ENCODE measurements at places on chromosomes 6 and 20.

DNA sequence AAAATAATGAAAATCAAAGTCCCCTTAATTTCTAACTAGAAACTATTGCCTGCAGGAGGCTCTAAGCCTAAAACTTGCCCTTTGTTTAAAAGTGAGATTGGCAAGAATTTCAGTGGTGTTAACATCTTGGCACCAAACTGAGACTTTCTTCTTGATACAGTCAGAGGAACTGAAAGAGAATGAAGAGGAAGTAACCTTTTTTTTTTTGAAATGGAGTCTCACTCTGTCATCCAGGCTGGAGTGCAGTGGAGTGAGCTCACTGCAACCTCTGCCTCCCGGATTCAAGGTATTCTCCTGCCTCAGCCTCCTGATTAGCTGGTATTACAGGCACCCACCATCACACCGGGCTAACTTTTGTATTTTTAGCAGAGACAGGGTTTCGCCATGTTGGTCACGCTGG is 3.6 kb downstream of the DOP1A start:
- no peak for DNase-seq

GRCh38 chr6:81556551-81556950 is 195.9 kb downstream of the TENT5A start:
- DNase-seq, result no peak

DNA sequence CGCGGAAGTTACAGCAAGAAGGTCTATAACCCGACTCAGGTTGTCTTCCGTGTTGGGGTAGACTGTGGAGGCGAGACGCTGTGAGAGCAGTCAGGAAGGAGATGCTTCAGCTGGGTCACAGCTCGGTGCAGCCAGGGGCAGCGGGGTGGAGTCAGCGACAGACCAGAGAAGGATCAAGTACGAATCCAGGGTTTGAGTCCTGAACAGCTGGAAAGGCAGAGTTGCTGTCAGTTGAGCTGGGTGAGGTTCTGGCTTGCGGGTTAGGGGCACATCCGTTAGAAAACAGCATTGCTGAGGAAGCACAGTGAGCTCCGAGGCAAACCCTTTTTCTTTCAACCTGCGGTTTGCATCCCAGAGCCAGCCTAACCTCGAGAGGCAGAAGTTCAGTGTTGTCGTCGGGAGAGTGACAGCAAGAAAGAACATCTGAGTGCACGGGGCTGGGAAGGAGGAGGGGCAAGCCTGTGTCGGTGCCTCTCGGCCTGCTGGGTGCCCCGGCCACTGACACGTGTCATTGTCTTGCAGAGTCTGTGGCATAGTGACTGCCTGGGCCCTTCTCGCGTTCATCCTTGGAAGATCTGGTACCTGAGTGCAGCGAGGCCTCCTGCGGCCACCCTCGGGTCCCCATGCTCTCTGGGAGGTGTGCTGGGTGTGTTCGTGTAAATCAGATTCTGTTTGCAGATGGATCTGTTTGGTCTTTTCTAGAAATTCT is 20.0 kb downstream of the PNLDC1 start:
- DNase-seq, result peak; percentile 20

- no peak for DNase-seq
These were observed 4.8 kb upstream of the ZNFX1 start for GRCh38 chr20:49282584-49283171.

- no peak for DNase-seq
These were observed 71.4 kb downstream of the FOXA2 start for GRCh38 chr20:22512911-22513489.

- DNase-seq, result no peak
These were observed 3.5 kb downstream of the FOXO3 start for GRCh38 chr6:108564178-108564577.

DNA sequence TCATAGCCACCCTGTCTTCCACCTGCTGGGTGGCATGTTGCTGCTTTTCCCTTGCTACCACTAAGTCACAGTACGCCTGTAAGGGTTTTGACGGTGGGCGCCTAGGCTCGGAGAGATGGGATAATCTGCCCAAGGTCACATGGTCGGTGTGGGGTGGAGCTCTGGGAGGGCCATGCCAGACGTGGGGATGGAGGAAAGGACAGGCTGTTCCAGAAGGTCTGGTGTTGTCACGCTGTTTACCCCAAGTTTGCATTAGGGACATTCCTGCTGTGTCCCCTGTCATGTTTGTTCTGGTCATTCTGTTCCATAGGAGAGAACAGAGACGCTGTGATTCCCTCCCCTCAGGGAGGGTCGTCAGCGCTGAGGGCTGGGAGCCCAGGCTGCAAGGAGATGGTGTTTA is 16.1 kb downstream of the IP6K3 start:
- DNase-seq, result no peak

DNA sequence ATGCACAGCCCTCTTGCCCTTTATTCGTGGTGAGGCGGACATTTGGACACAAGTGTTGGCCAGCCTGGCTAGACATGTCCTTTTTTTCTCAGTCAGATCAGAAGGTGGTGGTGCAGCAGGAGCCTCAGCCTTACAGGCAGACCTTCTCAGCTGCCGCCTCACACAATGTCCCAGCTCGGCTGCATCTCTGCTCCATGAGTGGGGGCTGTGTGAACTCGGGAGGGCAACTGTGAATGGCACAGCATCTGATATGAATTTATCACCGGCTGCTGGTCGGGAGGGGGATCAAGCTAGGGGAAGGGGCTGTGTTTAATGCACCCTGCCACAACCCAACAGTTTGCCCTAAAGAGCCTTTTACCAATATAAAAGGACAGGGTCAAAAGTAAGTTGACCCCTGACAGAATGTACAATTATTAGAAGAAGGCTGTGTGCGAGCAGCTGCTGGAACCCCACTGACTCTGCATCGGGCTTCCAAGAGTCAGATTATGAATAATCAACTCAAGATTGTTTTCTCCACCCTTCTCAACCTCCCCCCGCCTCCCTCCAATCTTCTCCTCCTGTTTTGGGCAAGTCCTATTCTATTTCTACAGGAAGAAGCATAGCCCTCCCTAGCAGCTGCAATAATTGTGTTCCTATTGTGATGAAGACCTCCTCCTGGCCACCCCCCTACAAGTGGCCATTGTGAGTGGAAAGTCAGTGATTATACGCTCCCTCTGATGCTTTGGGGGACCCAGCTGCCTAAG is 245.2 kb downstream of the PKHD1 start:
- no peak for DNase-seq

DNA sequence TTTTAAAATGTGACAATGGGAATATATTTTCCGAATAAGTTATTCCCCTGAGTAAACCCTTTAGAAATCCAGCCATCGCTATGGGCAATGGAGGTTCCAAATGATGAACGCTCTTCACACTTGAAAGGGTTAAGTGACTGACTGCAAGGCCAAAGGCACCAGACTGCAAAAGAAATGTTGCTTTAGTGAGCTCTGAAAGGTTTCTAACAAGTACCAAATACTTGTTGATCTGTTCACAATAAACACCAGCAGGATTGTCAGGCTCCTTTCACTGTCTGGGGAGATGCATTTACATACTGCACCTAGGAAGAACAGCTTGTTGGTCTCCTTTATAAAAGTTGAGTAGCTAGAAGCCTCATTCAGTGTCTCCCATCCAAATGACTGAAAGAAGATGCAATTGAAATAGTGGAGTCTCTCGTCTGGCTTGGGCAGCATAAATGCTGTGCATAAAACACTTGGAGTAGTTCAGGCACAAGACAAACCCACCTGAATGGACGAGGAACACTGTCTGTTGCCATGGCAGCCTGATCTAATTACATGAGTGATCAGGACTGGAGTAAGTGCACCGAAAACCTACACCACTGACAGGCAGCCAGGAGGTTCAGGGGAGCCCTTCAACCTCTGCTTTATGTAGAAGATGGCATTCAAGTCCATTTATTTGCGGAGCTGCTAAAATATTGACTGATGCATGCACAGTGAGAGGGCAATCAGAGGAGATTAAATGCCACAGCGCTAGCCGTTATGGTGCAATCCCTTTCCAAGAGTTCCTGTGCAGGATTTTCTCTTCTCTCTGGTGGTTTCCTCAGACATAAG is 2.9 kb downstream of the ATXN1 start:
- peak; percentile 15 for DNase-seq

DNA sequence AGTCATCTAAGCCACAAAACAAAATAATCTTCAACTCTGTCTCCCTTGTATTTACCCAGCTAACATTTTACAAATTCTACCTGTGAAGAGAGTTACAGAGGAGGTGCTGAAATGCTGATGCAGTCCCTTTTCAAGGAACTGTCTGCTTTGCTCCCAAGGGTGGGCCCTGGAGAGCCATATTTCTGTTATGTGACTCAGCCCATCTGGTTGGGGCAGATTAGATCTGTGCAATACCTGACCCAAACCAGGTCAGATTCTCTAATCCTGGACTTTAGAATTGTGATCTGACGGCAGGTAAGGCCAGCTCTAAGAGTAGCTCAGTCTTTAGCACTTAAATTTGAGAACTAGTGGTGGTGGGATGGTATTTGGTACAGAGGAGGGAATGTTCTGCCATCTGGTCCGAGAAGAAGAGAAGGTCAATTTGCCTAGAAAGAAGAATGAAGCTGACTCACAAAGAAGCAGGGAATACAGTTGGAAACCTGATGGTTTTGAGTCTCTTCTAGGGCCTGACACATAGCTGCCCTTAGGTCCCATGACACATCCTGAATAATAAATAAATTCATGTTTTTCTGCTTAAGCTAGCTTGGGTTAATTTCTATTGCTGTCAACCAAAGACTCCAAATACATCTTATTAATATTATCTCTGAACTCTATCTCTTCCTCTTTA is 8.1 kb downstream of the ZNF311 start:
- DNase-seq, result no peak

DNA sequence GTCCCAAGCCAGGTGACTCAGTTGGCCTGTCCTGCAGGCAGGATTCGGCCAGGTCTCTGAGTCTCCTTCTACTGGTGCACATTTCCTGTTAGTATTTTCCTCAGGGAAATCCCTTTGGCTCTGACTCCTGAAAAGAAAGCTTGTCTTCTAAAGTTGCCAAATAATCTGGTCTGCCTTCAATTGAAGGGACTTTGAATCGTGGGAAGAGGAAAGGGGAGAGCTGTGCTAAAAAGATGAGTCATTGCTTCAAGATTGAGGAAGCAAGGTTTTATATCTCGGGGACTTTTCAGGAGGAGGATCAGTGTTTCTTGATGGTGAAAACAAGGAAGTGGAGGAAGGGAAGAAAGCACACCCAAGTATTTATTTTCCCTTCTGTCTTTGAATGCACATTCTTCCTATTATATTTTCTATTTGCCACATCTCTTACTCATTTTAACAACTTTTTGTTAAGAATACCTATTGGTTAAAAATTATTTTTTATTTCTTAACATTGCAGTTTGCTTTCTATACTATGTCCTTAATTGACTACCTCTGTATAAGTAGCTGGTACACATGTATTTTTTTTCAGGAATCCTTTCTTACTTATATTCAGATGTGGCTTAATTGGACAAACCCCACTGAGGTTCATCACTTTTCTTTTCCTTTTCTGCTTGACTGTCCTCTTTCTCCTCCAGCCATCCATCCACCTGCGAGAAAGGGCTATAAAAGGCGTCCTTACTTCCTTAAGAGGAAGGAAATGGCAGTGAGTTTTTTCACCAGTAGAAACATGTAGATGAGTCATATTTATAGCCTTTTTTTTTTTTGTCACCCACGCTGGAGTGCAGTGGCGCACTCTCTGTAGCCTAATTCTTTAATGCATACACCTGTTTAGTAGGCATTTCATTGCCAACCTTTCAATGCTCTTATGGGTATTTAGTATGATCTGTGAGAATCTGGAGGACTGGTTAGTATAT is 15.0 kb upstream of the IFNGR1 start:
- no peak for DNase-seq

DNA sequence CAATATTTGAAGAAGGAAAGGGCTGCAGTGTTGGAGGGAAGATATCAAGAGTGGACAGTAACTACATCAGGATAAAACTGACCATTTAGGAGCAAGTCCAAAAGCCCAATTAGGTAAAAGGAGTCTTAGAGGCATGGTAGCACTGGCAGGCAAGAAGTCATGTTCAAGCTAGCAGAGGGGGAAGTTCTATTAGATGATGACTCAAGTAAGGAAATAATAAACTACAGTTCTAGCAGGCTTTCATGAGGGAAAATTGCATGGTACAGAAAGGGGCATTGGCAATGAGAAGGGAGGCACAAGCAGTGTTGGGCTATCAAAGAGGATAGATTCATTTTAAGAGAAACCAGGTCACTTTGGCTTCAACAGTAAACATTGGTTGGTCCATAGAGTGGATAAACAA is 156.1 kb upstream of the PTPRK start:
- DNase-seq, result no peak

GRCh38 chr20:46691196-46691595 is 2.0 kb upstream of the TP53RK start:
- DNase-seq, result no peak

- no peak for DNase-seq
These were observed 105.7 kb upstream of the QKI start for GRCh38 chr6:163308629-163309440.

DNA sequence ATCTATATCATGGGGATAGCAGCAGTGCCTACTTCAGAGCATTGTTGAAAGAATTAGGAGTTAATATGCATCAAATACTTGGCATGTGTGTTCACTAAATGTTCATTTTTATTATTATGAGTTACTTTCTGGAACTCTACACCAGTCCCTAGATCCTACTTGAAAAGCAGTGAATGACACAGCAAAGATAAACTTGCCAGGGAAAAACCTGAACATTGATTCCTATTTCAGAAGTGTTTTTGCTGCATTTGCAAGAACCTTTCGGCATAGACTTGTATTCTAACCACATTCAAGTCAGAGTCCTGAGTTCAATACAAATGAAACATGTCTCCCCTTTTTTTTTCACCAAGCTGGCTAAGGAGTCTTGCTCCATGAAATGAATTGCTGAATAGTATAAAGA is 187.4 kb upstream of the TAB2 start:
- no peak for DNase-seq

GRCh38 chr20:20022498-20022897 is 5.3 kb downstream of the NAA20 start:
- DNase-seq, result no peak

DNA sequence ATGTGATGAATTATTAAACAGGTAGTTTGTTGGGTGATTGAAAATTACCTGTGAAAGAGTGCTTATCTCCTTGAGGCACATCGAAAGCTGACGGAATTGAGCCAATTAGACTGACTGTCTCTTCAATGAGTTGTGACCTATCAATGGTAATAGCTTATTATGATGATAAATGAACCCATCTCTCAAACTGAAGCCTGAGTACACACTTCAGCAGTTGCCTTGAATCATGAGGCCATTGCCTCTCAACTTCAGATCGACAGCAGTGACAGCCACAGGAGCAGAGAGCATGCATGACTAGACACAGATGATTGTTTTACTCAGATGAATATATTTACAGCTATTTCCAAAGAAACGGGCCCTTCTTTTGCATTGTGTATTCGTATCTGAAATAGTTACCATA is 323.9 kb downstream of the LAMA2 start:
- no peak for DNase-seq

GRCh38 chr6:89716532-89716931 is 78.0 kb upstream of the LYRM2 start:
- no peak for DNase-seq

GRCh38 chr6:144585217-144585814 is 300.2 kb downstream of the UTRN start:
- no peak for DNase-seq

All from activated CD4-positive, alpha-beta T cell treated with anti-CD3 and anti-CD28 coated beads, Interleukin-2, amount 50 U/mL, for 1 hour (primary cell).